SJCRH30 (cell line): ENCODE measurements at places on chromosomes 3 and 15.

DNA sequence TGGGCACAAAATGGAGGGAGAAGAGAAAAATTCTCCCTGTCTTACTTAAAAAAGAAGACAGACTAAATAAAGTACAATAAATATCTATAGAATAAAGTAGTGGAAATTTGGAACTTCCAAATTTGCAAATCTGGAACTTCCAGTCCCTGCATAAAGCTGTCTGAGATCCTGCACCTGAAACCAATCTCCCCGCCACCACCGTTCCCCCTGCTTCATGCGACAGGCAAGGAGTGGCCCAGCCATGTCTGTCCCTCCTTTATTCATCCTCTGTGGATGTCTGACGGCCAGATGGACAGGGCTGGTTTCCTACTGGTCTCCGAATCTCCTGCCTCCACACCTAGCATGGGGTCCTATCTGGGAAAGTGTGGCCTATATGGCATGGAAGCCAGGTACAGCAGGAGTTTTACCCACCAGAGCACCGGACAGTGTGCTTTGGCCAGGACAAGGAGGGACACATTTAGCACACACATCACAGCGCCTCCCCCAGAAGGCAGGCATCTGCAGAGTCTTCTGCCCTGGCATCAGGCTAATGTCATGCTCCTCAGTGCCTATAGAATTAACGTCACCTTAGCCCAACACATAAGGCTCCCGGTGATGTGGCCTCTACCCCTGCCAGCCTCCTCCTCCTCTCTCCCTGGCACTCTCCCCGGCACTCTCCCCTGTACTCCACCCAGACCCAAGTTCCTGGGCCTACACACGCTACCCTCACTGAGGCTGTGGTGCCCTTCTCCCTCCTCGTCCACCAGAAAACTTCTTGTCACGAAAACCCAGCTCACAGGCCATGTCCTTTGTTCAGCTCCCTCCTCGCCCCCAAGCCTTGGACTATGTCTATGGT lies 170.8 kb downstream of the XXYLT1 start:
- peaks cover 1% of the 10 kb centered on the region; the same call in 1 of the 2 replicates for H3K4me1 ChIP-seq
- H3K36me3 ChIP-seq: no peaks in the 10 kb centered on the region
- H3K27ac ChIP-seq: no peak overlapping the region
- no peak for DNase-seq
- no peak overlapping the region for H3K4me3 ChIP-seq
- no peaks in the 10 kb centered on the region for H3K27me3 ChIP-seq

GRCh38 chr3:151434151-151434890 lies 26.5 kb downstream of the IGSF10 start:
- peaks cover 9% of the 10 kb centered on the region for H3K4me1 ChIP-seq
- DNase-seq: no peak
- no peak overlapping the region for H3K4me3 ChIP-seq
- H3K27ac ChIP-seq: no peak overlapping the region

- H3K27ac ChIP-seq: no peak overlapping the region
- DNase-seq: no peak
- no peaks in the 10 kb centered on the region for H3K36me3 ChIP-seq
- H3K27me3 ChIP-seq: no peaks in the 10 kb centered on the region
These were observed 139.6 kb downstream of the MCTP2 start for GRCh38 chr15:94370936-94371285.

DNA sequence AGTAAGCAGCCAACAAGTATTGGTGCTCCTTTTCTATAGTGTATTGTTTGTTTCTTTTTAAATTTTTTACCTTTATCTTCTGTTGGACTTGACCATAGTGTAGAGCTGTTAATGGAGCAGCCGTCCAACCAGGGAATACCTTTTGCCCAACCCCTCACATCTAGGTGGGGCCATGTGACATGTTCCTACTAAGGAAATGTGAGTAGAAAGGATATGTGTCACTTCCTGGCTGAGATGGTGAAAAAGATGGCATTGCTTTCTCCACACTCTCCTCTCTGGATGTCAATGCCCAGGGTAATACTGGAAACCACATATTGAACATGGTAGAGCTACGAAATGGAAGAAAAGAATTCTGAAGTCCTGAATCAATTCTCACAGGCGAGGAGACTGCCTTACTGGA lies 218.8 kb downstream of the TBL1XR1 start:
- no peak overlapping the region for H3K27ac ChIP-seq
- H3K4me1 ChIP-seq: no peaks in the 10 kb centered on the region
- DNase-seq: no peak
- H3K4me3 ChIP-seq: no peak overlapping the region
- H3K36me3 ChIP-seq: no peaks in the 10 kb centered on the region

DNA sequence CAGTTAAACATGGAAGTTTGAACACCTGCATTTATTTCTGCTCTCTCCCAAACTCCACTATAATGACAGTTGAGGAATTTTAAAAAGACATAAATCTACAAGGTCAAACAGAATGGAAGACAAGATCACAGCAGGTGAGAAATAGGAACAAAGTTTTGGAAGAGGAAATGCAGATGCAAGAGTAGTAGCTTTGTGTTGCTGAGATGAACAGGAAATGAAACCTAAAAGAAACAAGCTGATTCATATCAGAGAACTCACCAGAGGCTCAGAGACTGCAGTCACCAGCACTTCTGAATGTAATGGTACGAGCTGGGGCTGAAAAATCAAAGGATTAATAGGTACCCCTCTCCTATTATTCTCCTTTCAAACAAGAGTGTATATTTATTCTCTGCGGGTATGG lies 459.9 kb downstream of the RAP2B start:
- DNase-seq: no peak
- no peak overlapping the region for H3K4me3 ChIP-seq
- no peaks in the 10 kb centered on the region for H3K4me1 ChIP-seq
- no peaks in the 10 kb centered on the region for H3K27me3 ChIP-seq
- no peaks in the 10 kb centered on the region for H3K36me3 ChIP-seq

- DNase-seq: no peak
- H3K4me3 ChIP-seq: no peak overlapping the region
- no peaks in the 10 kb centered on the region for H3K27me3 ChIP-seq
- H3K4me1 ChIP-seq: peaks cover 9% of the 10 kb centered on the region; the same call in 1 of the 2 replicates
- H3K36me3 ChIP-seq: peaks cover 9% of the 10 kb centered on the region
These were observed 164.4 kb downstream of the KLHL25 start for GRCh38 chr15:85630311-85630710.
